Vagina (tissue), 2 donors: ENCODE measurements at places on chromosomes 13 and 19.

GRCh38 chr19:40747536-40747935, 2.7 kb downstream of the ACTMAP start:
- DNase-seq = no peak

DNA sequence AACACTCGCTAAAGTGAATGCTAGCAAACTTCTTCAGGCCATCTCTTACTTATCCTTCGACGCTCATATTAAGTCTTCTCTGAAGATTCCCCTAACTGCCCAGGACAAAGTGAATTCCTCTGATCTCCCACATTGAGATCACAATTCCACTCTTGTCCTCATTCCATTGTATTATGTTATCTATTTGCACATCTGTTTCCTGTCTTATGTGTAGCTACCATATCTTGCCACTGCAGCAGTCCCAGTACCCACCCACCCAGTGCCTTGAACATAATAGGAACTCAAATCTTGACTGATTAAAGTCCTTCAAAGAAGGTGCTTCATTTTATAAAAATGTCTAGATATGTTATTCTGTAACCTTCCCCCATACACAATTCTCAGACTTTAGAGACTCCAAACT, 702.3 kb downstream of the DIAPH3 start:
- no peak for DNase-seq

DNA sequence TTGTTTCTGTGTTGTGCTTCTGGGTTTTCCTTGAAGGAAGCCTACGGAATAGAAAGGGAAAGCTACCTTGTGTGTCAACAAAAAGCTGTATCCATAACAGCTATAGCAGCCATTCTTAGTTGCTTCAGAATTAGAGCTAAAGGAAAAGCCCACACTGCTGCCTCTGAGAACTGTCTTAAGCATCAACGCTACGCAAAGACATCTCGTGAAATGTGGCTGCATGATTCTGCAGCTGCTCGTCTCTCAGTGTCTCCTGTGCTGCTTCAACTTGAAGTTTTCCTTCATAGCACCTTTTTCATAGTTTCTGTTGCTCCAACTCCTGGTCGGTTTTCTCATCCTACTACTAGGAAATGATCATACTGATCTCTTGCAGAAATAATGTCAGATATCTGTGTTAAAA, 140.9 kb upstream of the MAB21L1 start:
- DNase-seq = no peak

- no peak for DNase-seq
Measured at GRCh38 chr19:17534767-17535166, 20.7 kb upstream of the COLGALT1 start.

DNA sequence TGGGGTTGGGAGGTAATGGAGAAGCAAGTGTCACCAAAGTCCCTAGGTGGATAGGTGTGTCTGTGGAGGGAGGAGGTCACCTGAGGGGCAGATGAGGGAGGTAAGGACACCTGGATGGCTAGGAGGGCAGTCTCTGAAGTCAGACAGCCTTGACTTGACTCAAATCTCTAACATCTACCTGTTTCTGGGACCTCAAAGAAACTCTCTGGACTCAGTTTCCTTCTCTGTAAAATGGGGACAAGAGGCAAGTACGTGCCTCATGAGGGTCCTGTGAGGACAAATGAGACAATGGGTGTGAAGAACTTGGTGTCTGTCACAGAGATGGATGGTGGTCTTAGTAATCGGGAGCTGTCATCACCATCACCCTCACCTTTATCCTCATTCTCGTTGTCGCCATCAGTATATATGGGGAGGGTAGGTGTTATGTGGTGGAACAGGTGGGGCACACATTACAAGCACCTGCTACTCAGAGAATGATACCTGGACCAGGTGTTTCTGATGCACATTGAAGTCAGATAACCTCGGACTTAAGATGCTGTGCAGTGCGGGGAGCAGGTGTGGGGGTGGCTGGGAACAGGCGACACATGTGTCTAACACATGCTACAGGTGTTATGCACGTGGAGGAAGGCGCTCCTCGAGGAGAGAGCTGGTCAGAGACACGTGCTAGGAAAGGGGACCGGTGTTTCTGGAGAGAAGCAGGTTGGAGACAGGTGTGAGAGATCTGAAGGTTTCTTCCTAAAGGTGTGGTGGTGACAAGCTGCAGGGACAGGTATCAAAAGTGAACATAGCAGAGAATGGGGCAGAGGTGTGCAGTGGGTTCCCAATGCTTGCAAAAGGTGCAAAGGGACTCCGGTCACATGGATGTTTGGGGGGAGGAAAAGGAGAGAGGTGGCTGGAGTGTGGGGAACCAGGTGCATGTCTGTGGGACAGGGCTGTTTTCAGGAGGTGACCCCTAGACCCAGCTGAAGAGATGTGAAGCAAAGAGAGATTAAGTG, 3.8 kb downstream of the ERFL start:
- no peak for DNase-seq

GRCh38 chr13:48144413-48145035, 49.6 kb upstream of the MED4 start:
- no peak for DNase-seq

DNA sequence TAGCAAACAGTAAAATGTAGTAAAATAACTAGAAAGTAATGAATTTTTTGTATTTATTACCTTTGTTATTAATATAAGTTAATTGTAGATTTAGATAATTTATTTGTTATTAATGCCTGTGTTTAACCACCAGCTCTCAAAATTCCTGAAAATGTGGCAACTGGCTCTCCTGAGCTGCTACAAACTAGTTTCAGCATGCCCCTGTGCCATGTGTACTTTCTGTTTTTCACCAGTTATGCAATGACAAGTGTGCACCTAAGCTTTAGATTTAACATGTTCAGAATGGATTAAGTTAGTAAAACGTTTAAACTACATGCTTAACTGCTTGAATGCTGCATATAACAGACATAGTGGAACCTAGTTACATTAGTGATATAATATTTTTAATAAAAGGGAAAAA, 88.1 kb downstream of the POSTN start:
- no peak for DNase-seq

- no peak for DNase-seq
Measured at GRCh38 chr19:18780631-18781030, 10.5 kb downstream of the COMP start.

GRCh38 chr19:19067276-19068072, 3.7 kb downstream of the SLC25A42 start:
- no peak for DNase-seq

DNA sequence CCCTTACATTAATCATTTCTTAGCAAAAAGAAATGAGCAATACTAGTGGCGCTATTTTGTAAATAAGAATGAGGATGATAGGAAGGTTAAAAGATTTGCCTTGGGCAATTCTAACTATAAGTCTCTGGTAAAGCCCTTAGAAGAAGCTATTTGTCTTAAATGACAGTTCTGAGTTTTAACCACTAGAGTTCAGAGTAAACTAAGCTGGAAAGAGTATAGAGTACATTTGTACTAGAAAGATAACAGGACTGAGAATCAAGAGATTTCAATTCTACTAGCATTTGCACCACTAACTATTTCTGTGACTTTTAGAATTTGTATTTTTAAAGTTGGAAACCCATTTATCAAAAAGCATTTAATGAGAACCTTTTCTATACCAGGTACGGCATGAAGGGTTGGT, 750.3 kb downstream of the OLFM4 start:
- DNase-seq = no peak

GRCh38 chr19:33799476-33799875, 2.8 kb downstream of the KCTD15 start:
- DNase-seq = no peak

GRCh38 chr13:63092456-63092855, 1676.8 kb upstream of the PCDH20 start:
- DNase-seq = no peak

- DNase-seq = no peak
Measured at GRCh38 chr13:113998781-113999617, 25.1 kb upstream of the C13orf46 start.

DNA sequence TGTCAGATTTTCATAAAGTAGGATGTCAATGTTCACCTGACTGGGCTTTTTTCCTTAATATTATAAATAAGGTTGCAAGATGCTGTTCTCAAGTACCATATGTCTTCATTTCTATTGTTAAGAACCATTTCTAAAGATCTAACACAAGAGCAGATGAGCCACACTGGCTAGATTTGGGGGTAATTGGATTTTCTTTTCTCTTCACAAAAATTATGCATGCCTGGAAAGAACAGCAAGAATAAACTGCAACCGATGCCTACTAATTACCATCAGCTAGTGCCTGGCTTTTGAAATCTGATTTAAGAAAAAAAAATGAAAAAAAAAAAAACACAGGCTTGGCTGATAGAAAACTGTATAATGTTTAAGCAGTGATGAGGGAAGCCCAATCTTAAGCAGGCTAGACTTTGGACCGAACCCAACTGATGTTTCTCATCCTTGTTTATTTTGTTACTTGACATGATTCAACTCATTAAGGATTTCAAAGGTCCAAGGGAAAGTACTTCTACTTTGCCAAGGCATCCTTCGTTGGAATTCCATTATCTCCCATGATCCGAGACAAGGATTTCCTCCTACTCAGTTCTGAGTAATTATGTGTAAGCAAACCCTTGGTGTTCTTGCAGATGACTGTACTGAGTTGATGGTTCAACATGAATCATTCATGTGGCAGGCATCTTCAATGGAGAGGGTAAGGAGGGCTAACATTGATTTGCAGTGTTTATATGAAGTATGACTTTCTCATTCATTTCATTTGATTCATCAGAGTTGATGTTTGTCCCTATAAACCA, 300.5 kb downstream of the SPRY2 start:
- DNase-seq = no peak

GRCh38 chr19:51959791-51960190, 26.8 kb downstream of the ZNF350 start:
- no peak for DNase-seq

DNA sequence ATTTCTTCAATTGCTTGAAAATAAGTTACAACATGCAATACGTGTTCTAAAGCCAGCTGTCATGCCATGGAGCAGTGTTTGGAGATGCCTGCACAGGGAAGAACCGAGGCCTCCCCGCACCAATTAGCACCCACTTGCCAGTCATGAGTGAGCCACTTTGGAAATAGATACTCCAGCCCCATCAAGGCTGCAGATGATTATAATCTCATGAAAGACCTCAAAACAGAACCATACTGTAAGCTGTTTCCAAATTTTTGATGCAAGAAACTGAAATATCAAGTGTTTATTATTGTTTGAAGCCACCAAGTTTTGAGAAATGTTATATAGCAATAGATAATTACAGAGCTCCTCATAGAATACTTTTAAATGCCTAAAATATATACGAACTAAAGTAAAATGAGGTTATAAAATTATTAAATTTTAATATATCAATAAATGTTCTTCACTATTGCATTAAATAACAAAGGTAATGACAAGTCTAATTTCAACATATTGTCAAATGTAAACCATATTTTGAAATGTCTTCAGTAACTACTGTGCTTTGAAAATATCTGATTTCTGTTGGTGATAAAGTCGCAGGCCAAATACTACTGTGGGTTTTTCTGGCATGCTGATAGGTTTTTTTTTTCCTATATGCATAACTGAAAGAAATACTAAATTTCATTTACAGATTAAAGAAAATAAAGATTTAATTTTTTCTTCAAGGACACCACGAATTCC, 43.0 kb downstream of the DIAPH3 start:
- DNase-seq = no peak

- DNase-seq = no peak
Measured at GRCh38 chr13:107427536-107427935, 787.8 kb downstream of the LIG4 start.

- no peak for DNase-seq
Measured at GRCh38 chr19:35903550-35904179, 1.3 kb downstream of the HCST start.

DNA sequence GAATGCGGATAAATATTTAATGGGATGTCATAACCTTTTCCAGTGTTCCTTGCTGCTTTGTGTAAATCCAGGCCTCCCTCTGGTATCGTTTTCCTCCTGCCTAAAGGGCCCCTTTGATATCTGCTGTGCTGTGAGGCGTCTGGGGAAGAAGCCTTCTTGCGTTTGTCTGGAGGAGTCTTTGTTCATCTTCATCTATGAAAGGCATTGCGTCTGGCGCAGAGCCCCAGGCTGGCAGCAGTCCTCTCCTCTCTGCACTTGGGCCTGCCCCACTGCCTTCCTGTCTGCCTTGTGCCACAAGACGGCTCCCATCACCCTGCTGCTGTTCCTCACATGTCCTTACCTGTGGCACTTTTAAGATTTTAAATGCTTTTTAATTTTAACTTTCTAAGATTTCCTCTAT, 9.8 kb downstream of the PROZ start:
- DNase-seq = no peak

DNA sequence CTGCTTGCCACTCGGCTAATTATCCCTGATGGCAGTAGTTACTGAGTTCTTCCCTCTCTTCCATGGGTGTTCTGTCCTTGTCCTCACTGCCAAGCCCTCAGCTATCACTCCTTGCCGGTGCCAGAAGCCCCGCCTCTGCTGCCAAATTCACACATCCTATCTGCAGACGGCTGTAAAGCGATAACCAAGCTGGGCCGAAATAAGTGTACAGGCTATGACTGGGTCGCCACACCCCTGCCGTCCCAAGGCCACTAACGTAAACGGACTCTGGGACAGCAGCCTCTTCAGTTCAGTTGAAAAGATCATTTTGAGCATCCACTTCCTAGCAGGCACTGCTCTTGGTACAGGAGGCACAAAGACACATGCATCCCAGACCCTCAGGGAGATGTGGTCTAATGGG, 13.3 kb downstream of the SLC7A1 start:
- no peak for DNase-seq

- DNase-seq = no peak
Measured at GRCh38 chr19:16052353-16052752, 23.9 kb upstream of the TPM4 start.

GRCh38 chr19:28468701-28469459, 744.1 kb downstream of the UQCRFS1 start:
- no peak for DNase-seq

DNA sequence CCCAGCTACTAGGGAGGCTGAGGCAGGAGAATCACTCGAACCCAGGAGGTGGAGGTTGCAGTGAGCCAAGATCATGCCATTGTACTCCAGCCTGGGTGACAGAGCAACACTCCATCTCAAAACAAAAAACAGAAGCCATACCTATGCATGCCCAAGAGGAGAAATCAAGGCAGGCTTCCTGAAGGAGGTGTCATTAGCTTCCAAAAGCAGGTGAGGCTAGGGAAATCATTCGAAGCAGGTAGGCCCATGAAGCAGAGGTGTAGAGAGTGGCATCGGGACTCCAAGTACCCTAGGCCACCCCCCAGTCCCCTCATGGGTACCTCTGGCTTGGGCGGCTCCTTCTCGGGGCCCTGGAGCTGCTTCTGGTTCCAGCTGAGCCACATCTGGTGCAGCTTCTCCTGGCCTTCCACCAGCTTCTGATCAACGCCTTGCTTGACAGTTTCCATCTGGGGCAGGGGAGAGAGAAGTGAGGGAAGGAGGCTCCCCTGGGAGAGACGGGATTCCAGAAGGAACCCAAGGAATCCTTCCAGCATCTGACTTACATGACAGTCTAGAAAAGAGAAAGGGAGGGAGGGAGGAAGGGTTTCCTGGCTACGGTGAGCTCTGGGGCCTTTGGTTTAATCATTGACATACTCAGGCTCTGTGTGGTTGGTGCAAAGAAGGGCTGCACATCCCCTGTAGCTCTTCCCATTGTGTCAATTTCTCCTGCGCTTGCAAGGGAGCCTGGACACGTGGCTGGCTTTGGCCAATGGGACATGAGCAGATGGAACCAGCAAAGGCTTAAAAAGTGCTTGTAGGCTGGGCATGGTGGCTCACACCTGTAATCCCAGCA, 13.1 kb upstream of the TICAM1 start:
- DNase-seq = no peak

- no peak for DNase-seq
Measured at GRCh38 chr19:33157906-33158305, 26.0 kb downstream of the WDR88 start.
